ENCODE measurements at places on chromosomes 11 and 22. TPM values are rescaled to one million over a fixed set of nuclear protein-coding genes. Genes with fewer than 3 reads are reported as not detected.

GRCh38 chr22:25120093-25120561 is 79.5 kb upstream of the CRYBB3 start:
- no peaks in the 10 kb centered on the region for H3K27me3 ChIP-seq
- H3K4me3 ChIP-seq: no peak overlapping the region
- H3K4me1 ChIP-seq: peaks cover 21% of the 10 kb centered on the region
- DNase-seq: no peak
- H3K27ac ChIP-seq: peak overlapping the region; percentile 87

The C11orf86 gene
- not detected for total RNA-seq

- no peaks in the 10 kb centered on the region for H3K27me3 ChIP-seq
- H3K4me3 ChIP-seq: no peak overlapping the region
- DNase-seq: no peak
- H3K27ac ChIP-seq: no peak overlapping the region
- peaks cover 31% of the 10 kb centered on the region for H3K36me3 ChIP-seq
- peaks cover 9% of the 10 kb centered on the region for H3K4me1 ChIP-seq
Observed at GRCh38 chr11:108368134-108368533, 99.2 kb downstream of the C11orf65 start.

DNA sequence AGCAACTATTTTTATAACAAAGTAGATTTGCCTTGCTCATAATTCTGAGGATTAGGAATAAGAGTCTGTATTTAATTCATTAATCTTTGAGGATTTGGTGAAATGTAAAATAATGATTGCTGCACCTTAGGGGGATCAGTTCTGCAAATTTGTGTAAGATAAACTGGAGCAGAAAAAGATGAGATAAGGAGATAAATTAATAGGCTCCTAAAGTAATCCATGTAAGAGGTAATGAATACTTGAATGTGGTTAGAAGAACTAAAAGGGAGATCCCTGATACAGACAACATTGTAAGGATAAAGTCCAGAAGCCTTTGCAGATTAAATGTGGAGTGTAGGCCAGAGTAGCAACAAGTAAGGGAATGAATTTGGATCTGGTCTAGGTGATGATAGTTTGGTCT is 45.6 kb downstream of the PDHX start:
- peaks cover 32% of the 10 kb centered on the region for H3K4me1 ChIP-seq
- DNase-seq: no peak
- H3K4me3 ChIP-seq: no peak overlapping the region
- peaks cover 20% of the 10 kb centered on the region for H3K36me3 ChIP-seq
- H3K27me3 ChIP-seq: no peaks in the 10 kb centered on the region
- H3K27ac ChIP-seq: no peak overlapping the region

- no peaks in the 10 kb centered on the region for H3K27me3 ChIP-seq
- peaks cover 100% of the 10 kb centered on the region for H3K4me1 ChIP-seq
- no peak for DNase-seq
- no peaks in the 10 kb centered on the region for H3K36me3 ChIP-seq
- H3K4me3 ChIP-seq: peak overlapping the region; percentile 54
Observed at GRCh38 chr11:57777969-57778317, 16.3 kb downstream of the CTNND1 start.

The CD3E gene
- 0.60 TPM for total RNA-seq

The TAGLN gene
- total RNA-seq: 113 TPM

DNA sequence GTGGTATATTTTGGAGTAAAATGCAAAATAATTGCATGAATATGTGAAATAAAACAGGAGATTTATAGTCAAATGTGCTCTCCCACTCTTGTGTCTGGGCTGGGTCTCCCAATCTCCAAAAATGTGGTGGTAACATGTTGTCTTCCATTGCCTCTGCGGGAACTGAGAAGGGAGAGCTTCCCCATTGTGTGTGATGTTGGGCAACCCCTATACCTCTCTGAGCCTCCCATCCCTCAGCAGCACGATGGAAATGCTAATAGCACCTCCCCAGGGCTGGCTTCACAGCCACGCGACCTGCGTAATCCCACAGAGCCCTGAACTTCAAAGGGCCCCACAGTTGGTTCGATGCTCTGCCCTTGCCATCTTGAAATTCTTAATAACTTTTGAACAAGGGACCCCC is 72.0 kb downstream of the TP53I11 start:
- H3K4me3 ChIP-seq: no peak overlapping the region
- no peaks in the 10 kb centered on the region for H3K36me3 ChIP-seq
- H3K27ac ChIP-seq: no peak overlapping the region
- no peak for DNase-seq
- no peaks in the 10 kb centered on the region for H3K27me3 ChIP-seq

DNA sequence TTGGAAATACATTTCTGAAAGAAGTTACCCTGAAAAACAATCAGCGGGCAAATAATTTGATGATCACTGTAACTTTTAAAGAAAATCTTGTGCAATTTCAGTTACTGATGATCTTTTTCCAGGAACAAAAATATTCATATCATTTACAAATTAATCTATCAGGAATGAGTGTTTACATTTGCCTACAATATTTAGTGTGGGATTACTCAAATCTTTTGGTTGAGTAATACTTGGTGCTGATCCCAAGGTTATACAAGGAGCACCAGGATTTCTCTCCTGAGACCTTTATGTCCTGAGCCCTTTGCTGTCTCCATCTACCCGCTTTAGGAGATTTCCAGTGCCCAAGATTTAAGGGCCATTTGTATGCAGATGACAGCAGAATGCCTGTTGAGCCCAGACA is 116.1 kb downstream of the ATXN10 start:
- H3K27me3 ChIP-seq: no peaks in the 10 kb centered on the region
- H3K4me3 ChIP-seq: no peak overlapping the region
- no peaks in the 10 kb centered on the region for H3K36me3 ChIP-seq
- no peak overlapping the region for H3K27ac ChIP-seq
- no peak for DNase-seq

All from left ventricle myocardium inferior (tissue), 1 donor.